ENCODE measurements at places on chromosomes 7 and 10.
A peak's percentile ranks its signal among the peaks of the same experiment; 100 is the strongest.

- no peak for DNase-seq
These were observed 405.7 kb upstream of the RNF32 start for GRCh38 chr7:156234666-156235494.

GRCh38 chr10:57925045-57925444 lies 342.6 kb downstream of the IPMK start:
- no peak for DNase-seq

- DNase-seq: peak; percentile 16
These were observed 719.1 kb downstream of the AUTS2 start for GRCh38 chr7:70317356-70317755.

DNA sequence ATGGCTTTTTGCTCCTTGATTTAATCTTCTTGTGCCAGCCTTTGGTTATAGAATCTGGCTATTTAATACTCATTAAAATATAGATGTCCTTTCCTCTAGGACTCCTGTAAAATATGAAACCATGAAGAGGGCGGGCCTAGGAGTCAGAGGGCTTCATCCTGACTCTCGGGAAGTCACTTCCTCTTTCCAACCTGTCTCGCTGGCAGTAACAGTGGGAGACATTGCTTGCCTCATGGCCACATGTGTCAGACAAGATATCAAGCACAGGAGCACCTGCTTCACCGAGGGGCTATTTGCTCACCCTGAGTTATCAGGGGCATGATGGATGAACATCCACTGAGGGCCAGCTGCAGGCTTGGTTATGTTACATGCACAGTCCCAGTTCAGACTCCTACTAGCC lies 31.0 kb downstream of the SLIT1 start:
- no peak for DNase-seq

DNA sequence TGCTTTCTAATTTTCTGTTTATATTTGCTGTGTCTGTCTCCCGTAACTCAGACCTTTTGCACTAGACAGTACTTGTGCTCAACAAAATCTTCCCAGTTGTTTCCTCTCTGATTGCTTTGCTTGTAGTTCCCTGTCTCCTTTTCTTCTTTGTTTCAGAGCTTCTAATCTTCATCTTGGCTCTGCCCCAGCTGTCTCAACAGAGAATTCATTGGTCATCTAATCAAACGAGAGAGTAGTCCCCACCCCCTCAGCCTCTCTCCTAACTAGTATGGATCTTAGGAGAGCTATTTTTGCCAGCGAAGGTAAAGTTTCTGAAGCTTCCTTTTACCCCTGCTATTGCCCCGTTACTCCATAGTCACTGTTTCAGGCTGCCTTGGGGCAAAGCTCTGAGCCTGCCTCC lies 32.8 kb downstream of the SLC26A4 start:
- no peak for DNase-seq
